WTC11 (cell line): ENCODE measurements at places on chromosomes 5 and 9.

DNA sequence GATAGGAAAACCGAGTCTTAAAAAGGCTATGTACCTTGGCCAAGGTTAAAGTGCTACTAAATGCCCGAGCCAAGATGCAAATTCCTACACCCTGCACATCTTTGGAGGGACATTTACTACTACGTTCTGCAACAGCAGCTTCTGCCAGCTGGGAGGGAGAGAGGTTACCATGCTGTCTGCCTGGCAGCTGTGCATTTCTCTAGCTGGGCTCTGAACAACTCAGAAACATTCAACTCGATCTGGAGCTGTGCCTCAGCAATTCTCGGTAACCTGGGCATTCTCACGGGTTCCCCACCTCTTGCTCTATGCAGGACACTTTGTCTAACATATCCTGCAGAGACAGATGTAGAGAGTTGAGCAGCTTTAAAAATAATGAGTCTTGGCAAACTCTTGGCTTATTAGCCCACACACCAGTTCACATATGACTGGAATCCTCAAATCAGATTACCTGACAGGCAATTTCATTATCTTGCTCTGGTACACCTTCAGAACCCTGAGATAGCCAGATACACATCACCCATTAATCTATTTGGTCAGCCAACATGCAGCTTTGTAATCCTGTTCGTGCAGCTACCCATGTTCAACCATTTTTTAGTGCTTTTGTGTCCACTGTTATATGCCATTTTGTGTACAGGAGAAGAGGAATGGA is 115.8 kb downstream of the EFNA5 start:
- H3K27me3 ChIP-seq, result no peaks in the 10 kb centered on the region
- H3K4me3 ChIP-seq, result no peak overlapping the region
- H3K36me3 ChIP-seq, result no peaks in the 10 kb centered on the region
- no peak for DNase-seq

GRCh38 chr5:88944751-88945531 is 62.0 kb upstream of the MEF2C start:
- DNase-seq, result no peak
- H3K27me3 ChIP-seq, result no peaks in the 10 kb centered on the region
- no peak overlapping the region for H3K27ac ChIP-seq
- H3K4me1 ChIP-seq, result peaks cover 40% of the 10 kb centered on the region
- no peaks in the 10 kb centered on the region for H3K36me3 ChIP-seq
- no peak overlapping the region for H3K4me3 ChIP-seq

DNA sequence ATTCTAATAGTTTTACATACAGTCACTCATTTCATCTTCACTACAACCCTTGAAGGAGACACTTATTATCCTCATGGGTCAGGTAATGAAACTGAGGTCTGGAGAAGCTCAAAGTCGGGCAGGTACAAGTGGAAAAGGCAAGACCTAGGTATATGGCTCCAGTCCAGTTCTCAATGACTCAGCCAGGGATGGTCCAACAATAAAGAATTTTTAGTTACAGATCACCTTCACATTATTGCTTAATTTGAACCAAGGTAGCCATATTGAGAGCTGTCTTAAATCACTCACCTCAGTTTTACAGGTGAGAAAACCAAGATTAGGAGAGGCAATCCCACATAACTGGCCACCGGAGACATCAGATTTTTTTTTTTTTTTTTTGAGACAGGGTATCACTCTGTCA is 55.4 kb downstream of the PTPN3 start:
- H3K4me3 ChIP-seq, result no peak overlapping the region
- no peak overlapping the region for H3K27ac ChIP-seq
- peaks cover 2% of the 10 kb centered on the region; the same call in 1 of the 2 replicates for H3K27me3 ChIP-seq
- H3K36me3 ChIP-seq, result no peaks in the 10 kb centered on the region

GRCh38 chr5:154202379-154203260 is 12.1 kb downstream of the GALNT10 start:
- no peaks in the 10 kb centered on the region for H3K27me3 ChIP-seq
- H3K27ac ChIP-seq, result no peak overlapping the region; the same call in 1 of the 2 replicates
- no peak overlapping the region for H3K4me3 ChIP-seq
- DNase-seq, result no peak
- H3K4me1 ChIP-seq, result peaks cover 53% of the 10 kb centered on the region

GRCh38 chr5:6228257-6229250 is 149.8 kb downstream of the MED10 start:
- DNase-seq, result no peak
- H3K27me3 ChIP-seq, result peaks cover 5% of the 10 kb centered on the region; the same call in 1 of the 2 replicates
- H3K4me3 ChIP-seq, result no peak overlapping the region
- no peaks in the 10 kb centered on the region for H3K36me3 ChIP-seq
- H3K27ac ChIP-seq, result no peak overlapping the region
- H3K4me1 ChIP-seq, result no peaks in the 10 kb centered on the region

GRCh38 chr5:172648013-172648381 is 6.9 kb downstream of the NEURL1B start:
- no peaks in the 10 kb centered on the region for H3K36me3 ChIP-seq
- no peak overlapping the region for H3K27ac ChIP-seq
- peaks cover 44% of the 10 kb centered on the region for H3K4me1 ChIP-seq
- H3K4me3 ChIP-seq, result no peak overlapping the region
- H3K27me3 ChIP-seq, result peaks cover 6% of the 10 kb centered on the region

GRCh38 chr5:115170134-115170928 is 623 bp upstream of the TRIM36 start:
- peaks cover 55% of the 10 kb centered on the region for H3K27me3 ChIP-seq
- peak overlapping the region; percentile 85 for H3K4me3 ChIP-seq
- peaks cover 14% of the 10 kb centered on the region for H3K4me1 ChIP-seq
- DNase-seq, result peak; percentile 62
- H3K27ac ChIP-seq, result no peak overlapping the region

- peak overlapping the region; percentile 91 for H3K4me3 ChIP-seq
- H3K36me3 ChIP-seq, result peaks cover 31% of the 10 kb centered on the region
- H3K27ac ChIP-seq, result no peak overlapping the region
- H3K4me1 ChIP-seq, result peaks cover 46% of the 10 kb centered on the region
Measured at GRCh38 chr9:70260007-70260443, 1.2 kb downstream of the SMC5 start.

DNA sequence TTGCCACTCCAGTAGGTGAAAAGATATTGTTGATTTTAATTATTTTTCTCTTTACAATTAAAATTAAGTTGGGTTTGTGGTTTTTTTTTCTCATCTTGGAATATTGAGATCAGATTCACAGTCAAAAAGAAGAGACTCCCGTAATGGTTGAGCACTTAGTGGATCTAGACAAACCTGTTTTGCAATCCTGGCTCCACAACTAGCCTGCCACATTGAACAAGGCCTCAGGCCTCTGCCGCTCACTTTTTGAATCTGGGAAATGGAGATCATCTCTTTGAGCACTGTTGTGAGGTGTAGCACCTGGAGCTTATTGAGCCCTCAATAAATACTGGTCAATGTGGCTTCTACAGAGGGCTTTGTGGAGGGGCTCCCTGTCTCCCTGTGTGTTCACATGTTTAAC is 37.1 kb upstream of the RARS1 start:
- H3K36me3 ChIP-seq, result peaks cover 24% of the 10 kb centered on the region
- DNase-seq, result no peak
- H3K4me3 ChIP-seq, result no peak overlapping the region
- 0 out of 2 replicates have a peak, but pooled peaks cover 3% of the 10 kb centered on the region for H3K4me1 ChIP-seq
- H3K27ac ChIP-seq, result no peak overlapping the region; the same call in 1 of the 2 replicates

DNA sequence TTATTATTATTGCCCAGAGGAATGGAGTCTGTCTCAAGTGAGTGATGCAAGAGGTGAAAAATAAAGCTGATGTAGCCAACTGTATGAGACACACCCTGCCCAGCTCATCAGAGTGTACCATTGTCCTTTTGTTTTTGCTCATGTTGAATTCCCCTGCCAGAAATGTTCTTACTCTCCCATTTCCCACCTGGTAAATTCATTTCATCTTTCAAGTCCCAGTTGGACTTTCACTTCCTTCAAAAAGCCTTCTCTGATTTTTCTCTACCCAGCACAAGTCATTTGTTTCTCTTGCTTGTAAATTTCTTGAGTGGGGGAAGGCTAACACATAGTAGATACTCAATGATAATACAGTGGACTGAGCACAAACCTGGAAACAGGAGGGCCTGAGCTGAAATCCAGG is 394.5 kb upstream of the ZNF462 start:
- H3K4me3 ChIP-seq, result no peak overlapping the region
- H3K27ac ChIP-seq, result no peak overlapping the region
- H3K4me1 ChIP-seq, result peaks cover 29% of the 10 kb centered on the region
- H3K27me3 ChIP-seq, result no peaks in the 10 kb centered on the region
- peaks cover 18% of the 10 kb centered on the region for H3K36me3 ChIP-seq

- no peak overlapping the region for H3K4me3 ChIP-seq
- no peak overlapping the region for H3K27ac ChIP-seq
- peaks cover 51% of the 10 kb centered on the region for H3K4me1 ChIP-seq
- DNase-seq, result no peak
Measured at GRCh38 chr9:89655990-89656657, 51.3 kb downstream of the GADD45G start.

DNA sequence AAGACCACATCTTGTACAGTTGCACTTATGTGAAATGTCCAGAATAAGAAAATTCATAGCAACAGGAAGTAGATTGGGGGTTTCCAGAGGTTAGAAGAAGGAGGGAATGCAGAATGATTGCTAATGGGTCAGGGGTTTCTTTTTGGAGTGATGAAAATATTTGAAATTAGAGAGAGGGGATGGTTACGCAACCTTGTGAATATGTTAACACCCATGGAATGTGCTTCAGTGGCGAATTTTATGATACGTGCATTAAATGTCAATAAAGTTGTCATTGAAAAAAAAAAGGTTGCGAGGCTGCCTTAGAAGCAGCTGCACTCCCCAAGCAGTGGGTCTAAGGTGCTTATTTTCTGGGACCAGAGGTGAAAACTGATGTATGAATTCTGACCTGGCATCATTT is 64.4 kb upstream of the SUB1 start:
- no peak overlapping the region for H3K27ac ChIP-seq
- H3K27me3 ChIP-seq, result no peaks in the 10 kb centered on the region; the same call in 1 of the 2 replicates
- DNase-seq, result no peak
- no peaks in the 10 kb centered on the region for H3K36me3 ChIP-seq

- no peak overlapping the region for H3K27ac ChIP-seq
- DNase-seq, result no peak
- H3K4me3 ChIP-seq, result no peak overlapping the region
- H3K27me3 ChIP-seq, result no peaks in the 10 kb centered on the region; the same call in 1 of the 2 replicates
Measured at GRCh38 chr5:62671479-62671878, 92.9 kb downstream of the LRRC70 start.

DNA sequence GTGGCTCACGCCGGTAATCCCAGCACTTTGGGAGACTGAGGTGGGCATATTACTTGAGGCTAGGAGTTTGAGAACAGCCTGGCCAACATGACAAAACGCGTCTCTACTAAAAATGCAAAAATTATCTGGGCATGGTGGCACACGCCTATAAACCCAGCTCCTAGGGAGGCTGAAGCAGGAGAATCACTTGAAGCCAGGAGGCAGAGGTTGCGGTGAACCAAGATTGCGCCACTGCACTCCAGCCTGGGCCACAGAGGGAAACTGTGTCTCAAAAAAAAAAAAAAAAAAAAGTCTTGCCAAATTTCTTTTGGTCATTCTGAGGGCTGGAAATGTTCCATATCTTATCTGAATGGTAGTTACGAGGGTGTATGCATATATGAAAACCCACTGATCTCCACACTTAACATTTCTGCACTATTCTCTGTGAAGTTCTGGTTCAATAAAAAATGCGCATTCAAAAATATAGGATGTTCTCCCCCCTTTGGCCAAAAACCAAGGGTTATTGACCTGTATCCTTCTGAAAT is 13.5 kb upstream of the NIPAL4 start:
- no peak overlapping the region for H3K4me3 ChIP-seq
- peaks cover 7% of the 10 kb centered on the region; the same call in 1 of the 2 replicates for H3K4me1 ChIP-seq
- H3K27me3 ChIP-seq, result no peaks in the 10 kb centered on the region
- no peaks in the 10 kb centered on the region for H3K36me3 ChIP-seq
- H3K27ac ChIP-seq, result no peak overlapping the region

DNA sequence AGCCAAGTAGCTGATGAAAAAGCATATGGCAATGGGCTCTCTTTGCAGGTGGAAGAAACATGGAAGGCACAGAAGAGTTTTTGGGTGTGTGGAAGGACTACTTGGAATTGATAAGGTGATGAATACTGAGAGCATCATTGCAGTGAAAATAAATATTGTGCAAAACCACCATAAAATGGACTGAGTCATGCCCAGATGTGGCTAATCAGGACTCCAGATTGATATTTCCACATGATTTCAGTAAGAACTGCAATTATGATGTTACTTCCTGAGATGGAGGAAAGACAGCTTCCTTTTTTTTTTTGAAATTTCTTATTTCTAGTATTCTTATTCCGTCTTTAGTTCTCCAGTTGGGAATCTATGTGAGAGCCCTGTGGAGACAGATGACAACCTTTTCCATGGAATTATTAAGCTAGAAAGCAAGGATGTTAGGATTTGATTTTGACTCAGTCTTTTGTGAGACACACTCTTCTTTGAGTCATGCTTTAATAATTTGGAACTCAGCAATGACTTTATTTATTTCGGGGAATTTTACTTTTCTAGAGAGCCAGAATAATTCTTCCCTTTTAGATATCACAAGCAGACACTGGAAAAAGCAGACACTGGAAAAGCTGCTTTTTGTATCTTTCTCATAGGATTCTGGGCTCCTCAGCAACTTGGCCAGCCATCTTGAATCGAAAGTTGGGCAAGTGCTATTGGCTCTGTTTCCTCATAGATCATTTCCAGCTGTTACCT is 94.2 kb upstream of the VCAN start:
- DNase-seq, result no peak
- H3K27me3 ChIP-seq, result no peaks in the 10 kb centered on the region
- H3K27ac ChIP-seq, result no peak overlapping the region
- H3K4me3 ChIP-seq, result no peak overlapping the region
- peaks cover 27% of the 10 kb centered on the region for H3K4me1 ChIP-seq

DNA sequence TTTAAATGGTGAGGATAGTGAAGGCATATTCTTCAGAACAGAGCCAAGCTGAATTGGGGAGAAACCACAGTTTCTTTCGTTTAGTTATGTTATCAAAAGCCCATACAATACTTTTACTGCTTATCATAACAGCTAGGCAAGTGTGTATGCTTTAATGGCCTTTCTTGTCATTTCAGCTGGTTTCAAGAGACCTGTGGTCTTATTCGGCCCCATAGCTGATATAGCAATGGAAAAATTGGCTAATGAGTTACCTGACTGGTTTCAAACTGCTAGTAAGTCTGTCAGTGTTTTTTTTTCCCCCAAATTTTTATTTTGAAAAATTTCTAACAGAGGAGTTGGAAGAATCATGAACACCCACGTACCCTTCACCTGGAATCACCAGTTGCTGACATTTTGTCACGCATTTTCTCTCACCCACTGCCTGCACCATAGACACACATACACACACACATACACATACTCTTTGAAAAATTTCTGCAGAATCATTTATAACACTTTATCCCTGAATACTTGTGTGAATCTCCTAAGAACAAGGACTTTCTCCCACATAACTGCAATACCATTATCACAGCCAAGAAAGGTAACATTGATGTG is 63.7 kb downstream of the TJP2 start:
- no peak overlapping the region for H3K4me3 ChIP-seq
- H3K4me1 ChIP-seq, result peaks cover 12% of the 10 kb centered on the region
- peaks cover 62% of the 10 kb centered on the region for H3K36me3 ChIP-seq
- H3K27me3 ChIP-seq, result no peaks in the 10 kb centered on the region
- no peak for DNase-seq
- H3K27ac ChIP-seq, result peak overlapping the region; percentile 17

GRCh38 chr9:16135968-16136367 is 583.1 kb downstream of the CCDC171 start:
- H3K4me1 ChIP-seq, result peaks cover 13% of the 10 kb centered on the region
- no peak for DNase-seq
- no peak overlapping the region for H3K4me3 ChIP-seq
- H3K36me3 ChIP-seq, result no peaks in the 10 kb centered on the region

- H3K4me3 ChIP-seq, result no peak overlapping the region
- H3K27ac ChIP-seq, result no peak overlapping the region
- DNase-seq, result peak; percentile 52
- no peaks in the 10 kb centered on the region; the same call in 1 of the 2 replicates for H3K27me3 ChIP-seq
- H3K36me3 ChIP-seq, result no peaks in the 10 kb centered on the region
Measured at GRCh38 chr5:135319928-135320606, 79.0 kb downstream of the MACROH2A1 start.
